ENCODE measurements at places on chromosomes 3 and 15.

DNA sequence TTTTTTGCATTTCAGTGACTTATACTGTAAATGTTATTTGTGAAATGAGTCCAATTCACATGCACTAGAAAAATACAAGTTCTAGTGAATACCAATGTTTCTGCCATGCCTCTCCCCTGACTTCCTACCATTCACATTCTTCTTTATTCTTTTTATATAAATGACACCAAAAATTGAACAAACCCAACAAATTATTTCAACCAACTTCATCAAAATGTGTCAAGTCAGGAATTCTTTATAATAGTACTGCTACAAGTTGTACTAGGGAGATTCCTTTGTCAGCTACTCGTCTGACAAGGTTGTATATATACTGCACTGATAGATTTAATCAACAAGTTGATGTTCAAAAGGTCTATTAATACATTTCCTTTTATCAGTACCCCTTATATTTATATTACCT is 3.0 kb downstream of the TBL1XR1 start:
- no peak for DNase-seq

DNA sequence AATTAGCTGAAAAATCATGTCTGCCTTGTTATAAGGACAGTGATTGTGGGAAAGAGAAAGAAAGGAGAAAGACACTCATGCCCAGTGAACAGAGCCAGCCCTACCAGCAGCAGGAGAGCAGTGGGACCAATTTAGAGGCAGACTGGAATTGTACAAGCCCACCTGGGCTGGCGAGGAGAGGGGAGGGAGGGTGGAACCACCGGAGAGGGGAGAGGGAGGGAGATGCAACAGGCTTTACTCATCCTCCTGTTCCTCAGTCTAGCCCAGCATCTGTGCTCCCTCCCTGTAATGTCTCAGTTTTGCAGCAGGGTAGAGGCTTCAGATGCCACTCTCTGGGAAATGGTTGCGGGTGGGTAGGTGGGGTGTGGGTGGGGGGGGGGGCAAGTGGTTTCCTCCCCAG is 54.7 kb downstream of the RAB11A start:
- no peak for DNase-seq

DNA sequence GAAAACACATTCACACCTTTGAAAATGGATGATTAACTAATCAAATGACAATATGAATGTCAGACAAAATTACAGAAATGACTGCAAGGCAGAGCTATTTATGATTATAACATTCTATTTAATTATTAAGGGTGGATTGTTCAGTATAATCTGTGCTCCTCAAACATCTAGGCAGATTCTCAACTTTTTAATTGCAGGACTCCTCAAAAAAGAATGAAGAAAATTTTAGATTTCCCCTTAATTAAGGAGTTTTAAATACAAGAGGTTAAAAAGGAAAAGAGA is 22.6 kb upstream of the CMC1 start:
- no peak for DNase-seq

- no peak for DNase-seq
Observed at GRCh38 chr3:143974271-143975238, 2.9 kb downstream of the DIPK2A start.

- no peak for DNase-seq
Observed at GRCh38 chr3:72381584-72381983, 466.7 kb downstream of the SHQ1 start.

DNA sequence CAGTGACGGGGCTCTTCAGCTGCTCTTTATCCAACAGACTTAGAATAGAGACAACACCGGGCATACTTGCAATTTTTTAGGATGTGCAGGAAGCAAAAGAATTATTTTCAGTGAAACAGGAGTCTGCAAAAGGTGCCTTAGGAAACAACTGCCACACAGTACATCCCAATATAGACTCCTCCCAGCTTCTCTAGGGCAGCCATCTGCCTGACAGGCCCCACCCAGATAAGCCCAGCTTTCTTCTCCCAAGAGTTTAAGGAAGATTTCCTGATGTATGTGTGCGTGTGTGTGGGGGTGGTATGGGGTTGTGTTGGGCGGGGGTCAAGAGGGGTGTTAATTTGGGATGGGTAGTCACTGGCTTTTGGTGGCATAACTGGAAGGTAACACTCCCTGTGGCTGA is 21.5 kb downstream of the MAP2K1 start:
- no peak for DNase-seq

- no peak for DNase-seq
Observed at GRCh38 chr15:48451241-48451640, 120.0 kb downstream of the DUT start.

GRCh38 chr3:172061724-172062184 is 22.4 kb downstream of the FNDC3B start:
- no peak for DNase-seq

DNA sequence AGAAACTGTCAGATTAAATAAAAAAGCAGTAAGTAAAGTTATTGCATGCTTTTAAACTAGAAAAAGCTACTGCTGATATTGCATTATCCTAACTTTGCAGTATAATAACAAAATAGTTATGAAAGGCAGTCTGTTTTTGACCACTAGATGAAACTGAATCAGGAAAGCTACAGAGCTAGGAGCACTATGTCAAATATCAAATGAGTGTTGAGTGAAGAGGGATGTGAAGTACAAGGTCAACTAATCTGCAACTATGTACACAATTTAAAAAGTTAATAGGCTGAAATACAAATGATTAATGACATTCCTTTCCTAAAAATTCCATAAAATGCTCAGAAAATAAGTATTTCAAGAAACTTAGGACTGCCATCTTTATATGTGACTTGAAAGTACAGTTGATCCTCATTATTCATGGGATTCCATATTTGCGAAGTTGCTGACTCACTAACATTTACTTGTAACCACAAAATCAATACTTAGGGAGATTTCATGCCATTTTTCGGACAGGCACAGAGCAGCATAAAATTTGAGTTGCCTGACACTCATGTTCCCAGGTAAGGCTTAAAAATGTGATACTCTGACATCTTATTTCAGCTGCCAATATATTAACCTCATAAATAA is 34.5 kb downstream of the SLC4A7 start:
- no peak for DNase-seq

DNA sequence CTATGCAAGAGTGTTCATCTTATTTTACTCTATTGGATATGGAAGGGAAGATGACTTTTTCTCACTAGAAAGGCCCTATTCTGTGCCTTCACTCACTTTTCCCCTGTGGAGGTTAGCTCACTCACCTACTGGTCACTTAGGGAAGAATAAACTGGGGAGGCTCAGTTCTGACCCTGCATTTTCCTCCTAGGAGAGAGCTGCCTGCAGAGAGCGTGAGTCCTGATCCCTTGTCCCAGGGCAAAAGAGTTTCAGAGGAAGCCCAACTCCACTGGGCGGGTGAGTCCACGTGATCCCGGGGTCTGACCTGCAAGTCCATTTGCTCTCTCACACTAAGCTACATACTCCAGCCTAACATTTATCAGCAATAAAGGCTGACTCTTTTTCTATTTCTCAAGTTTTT is 8.4 kb downstream of the MORC1 start:
- DNase-seq: no peak

DNA sequence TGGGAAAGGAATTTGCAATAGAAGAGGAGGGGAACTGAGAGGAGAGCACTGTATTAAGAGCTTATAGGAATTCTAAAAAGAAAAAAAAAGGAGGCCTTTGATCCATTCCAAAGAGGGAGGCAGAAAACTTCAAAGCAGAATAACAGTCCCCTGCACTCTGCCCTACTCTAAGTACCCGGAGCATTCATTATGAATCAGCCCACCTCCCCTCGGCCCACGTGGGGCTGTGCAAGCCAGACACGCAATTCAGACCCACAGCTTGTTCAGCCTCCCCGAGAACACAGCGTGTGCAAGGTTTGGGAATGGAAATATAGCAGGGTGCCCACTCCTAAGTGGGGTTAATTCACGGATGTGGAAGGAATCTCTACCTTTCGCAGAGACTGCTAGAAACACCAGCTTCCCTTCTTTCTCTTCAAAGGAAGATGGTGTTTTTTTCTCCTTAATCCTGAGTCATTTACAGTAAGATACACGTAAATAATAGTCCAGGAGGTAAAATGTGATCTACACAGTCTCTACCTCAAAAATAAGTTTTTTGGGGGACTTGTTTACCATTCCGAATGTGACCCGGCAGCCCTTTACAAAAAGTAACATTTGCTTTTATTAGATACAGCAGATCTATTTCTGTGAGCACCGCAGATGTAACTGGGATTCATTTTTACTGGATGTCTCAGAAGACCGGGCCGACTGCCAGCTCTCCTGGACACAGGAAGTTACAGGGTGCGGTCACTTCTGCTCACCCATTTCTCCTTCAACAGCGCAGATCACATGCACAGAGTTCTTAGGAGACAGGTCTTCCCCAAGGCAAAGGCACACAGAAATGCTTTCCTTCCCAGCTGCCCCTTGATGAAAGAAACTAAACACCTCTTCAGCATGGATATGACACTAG is 768.5 kb upstream of the CFAP20DC start:
- DNase-seq: no peak

DNA sequence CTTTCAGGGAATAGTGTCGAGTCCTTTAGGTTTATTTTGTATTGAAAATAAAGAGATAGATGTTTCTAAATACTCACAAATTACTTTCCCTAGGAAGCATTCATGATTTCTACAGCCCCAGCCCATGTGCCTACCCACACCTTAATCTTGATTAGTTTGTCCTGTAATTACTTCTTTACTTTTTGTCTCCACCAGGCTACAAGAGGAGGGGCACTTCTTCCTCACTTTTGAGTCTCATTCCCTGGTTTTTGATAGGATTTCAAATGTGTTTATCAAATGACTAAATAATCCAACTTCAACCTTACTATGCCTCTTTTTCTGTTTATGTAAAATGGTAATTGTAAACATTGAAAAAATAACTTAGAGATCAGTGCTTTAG is 1.8 kb downstream of the PXK start:
- no peak for DNase-seq

DNA sequence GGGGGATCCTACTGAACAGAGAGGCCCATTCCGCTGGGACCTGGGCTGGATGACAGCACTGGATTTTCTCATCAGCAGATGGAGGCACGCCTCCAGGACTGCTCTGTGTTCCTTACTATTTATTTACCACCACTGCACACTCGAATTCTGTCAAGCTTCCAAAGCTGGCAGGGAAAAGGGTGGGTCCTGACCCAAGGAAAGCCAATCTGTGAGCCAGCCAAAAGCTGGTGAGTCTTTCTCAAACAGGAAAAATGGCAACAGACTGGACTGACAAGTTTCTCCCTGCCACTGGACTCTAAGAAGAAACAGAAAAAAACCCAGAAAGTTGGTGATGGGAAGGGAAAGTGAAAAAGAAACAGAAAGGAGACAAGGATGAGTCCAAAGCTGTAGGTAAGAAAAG is 37.8 kb downstream of the CD47 start:
- DNase-seq: peak; percentile 80

DNA sequence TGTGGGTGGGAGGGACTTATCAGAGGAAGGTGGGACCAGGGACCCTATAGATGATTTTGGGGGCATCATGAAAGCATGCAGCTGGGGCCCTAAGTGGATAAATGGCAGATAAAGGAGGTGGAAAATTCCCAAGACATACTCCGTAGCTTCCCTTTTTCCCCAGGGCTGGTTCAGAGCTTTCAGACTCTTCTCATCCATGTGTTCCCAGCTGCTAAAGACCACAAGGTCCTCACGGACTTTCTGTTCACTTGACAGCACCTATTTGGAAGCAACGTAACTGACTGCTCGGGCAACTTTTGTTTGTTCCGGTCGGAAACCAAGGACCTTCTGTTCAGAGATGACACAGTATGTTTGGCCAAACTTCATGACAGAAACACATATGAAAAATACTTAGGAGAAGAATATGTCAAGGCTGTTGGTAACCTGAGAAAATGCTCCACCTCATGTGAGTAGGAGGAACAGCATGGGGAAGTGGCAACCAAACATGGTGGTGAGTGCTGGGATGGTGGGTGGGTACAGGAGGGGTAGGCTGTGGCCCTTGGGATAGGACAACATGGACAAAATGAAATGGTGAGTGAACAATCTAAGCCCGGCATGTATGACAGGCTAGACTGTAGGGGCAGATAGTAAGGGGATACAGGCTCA is 28.7 kb upstream of the SRPRB start:
- no peak for DNase-seq

GRCh38 chr3:99839613-99840012 is 22.0 kb downstream of the CMSS1 start:
- DNase-seq: no peak

GRCh38 chr3:192011137-192011536 is 550.2 kb downstream of the PYDC2 start:
- DNase-seq: no peak

DNA sequence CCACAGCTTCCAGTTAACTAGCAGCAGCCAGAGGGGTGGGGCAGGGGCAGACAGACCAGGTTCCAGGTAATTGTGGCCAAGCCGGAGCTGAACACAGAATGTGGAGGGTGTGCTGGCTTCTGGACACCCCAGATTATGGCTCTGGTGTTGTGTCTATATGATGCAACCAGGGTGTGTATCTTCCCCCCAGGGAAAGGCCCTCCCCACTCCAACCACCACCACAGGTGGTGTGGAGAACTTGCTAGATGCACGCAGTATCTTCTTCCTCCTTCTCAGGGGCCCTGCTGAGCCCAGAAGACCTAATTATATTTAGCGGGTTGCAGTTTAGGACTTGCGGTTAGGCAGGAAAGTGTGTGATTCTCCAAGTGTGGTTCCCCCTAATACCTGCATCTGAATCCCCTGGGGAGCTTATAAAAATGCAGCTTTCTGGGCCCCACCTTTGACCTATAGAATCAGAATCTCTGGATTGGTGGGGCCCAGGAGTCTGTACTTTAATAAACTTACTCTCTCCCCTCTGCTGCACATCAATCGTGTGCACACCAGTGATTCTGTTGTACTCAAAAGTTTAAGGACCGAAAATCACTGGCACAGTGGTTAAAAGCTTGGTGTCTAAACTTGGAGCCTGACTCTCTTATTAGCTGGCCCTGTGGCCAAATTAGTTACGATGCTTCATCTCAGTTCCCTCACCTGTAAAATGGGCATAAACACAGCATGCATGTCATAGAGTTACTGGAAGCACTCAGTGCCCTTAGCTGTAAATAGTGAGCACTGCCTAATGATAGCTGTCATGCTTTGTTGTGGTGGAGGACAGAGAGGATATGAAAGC is 379.1 kb upstream of the PROK2 start:
- no peak for DNase-seq

GRCh38 chr15:90873998-90874605 is 5.7 kb downstream of the FURIN start:
- DNase-seq: no peak

All from NCI-H446 (cell line).